ENCODE measurements at places on chromosomes 6 and 20.

DNA sequence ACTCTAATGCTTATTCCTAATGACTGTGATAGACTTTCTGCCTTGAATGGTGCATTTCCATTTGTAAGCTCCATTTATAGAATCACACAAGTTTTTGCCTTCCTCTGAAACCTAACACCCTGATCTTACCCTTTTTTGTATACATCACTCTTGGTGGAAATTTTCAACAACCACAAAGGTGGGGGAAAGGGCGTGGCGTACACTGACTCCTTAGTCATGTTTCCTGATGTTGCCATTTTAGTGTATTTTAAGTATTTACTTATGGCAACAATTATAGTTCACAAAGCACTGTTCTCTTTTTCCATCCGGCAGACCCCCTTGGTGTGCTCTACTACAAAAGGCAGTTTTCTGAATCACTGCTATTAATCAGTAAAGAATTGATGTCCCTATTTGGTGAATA, 92.0 kb downstream of the ATXN1 start:
- DNase-seq, result peak; percentile 22

GRCh38 chr20:19764207-19764606, 6.1 kb downstream of the RIN2 start:
- DNase-seq, result no peak

DNA sequence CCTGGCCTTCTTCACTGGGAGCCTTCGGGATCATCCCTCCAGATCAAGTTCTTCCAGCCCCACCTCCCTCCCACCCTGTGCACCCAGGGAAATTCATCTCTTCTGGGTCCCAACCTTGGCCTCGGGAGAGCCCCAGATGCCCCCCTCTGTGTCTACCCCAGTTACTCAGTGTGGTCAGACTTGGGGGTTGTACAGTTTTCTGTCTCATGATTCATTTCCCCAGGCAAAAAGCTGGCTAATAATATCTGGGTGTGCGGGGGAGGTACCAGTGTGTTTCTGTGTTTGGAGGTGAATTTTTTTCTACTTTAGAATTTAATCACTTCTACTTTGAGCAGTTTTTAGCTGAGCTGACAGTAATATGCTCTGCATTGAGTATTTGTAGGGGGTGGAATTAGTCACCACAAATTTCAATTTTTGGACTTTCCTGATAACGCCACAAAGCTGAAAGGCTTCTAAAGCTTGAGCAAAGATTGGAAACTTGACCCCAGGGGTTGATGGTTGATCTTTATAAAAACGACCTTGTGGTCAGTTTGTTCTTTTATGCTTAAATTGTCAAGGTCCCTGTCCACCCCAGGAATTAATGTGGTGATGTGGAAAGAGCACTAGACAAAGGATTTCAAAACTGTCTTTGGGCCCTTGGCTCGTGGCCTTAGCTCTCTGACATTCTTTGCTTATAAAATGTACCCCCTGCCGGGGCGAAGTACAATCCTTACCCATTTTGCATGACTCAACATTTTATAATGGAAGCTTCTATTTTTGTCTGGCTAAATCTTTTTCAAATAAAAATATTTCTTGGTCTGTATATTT, 284.7 kb upstream of the TAB2 start:
- DNase-seq, result peak; percentile 47

DNA sequence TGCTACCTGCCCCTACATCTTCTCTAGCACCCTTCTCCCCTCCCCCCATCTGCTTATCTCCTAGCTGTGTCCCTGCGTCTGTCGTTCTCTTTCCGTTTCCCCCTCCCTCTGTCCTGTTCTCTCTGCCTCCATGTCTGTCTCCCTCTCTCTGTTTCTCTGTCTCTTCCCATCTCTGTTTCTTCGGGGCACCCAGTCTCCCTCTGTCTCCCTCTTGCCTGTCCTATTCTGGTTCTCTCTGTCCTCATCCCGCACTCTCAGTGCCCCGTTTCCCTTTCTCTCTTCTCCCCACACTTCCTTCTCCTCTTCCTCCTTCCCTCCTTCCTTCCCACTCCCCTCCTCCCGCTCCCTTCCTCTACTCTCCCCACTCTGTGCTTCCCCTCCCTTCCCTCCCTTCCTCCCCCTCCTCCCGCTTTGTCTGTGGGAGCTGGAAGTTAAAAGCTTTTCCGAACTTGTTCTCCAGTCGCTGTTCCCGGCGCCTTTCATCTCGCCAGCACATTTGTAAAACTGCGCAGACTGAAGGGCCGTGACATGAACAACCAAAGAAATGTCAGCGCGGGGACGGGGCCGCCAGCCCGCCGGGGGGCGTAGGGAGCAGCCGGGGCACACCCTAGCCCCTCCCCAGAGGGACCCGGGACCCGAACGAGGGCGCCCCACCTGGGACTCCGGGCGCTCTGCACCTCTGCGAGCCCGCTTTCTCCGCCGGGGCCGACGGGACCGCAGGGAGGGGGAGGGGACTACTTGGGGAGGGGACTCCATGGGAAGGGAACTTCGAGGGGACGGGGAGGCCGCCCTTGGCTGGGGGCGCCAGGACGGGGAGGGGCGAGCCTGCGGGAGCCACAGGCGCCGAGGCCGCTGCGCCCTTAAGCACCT, 4.0 kb upstream of the CDH22 start:
- DNase-seq, result no peak

DNA sequence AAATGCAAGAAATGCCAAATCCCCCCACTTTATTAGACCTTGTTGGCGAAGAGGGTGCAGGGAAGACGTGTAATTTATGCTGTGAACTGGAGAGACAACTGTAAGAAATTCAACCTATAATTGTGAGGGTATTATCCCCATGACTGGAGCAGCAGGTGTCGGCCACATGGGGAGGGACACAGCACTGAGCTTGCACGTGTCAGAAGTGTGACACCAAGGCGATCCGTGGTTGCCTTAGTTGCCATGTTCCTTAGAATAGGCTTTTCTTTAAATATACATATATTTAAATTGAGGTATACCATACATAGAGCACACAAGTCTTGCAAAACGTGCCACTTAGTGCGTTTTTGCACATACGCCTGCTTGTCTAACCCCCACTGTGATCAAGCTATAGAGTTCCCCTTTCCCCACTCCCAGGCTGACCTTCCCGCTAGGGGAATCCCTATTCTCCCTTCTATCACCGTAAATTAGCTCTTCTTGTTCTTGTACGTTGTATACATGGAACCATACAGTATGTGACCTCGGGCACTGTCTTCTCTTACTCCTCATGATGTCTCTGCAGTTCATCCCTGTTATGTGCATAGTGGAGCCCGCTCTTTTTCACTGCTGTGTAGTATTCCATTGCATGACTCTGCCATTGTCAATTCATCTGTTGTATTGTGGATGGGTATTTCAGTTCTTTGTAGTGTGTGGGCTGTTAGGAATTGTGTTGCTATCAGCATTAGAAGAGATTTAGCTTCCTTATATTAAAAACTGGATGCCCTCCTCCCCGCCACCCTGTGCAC, 81.6 kb upstream of the PMEPA1 start:
- DNase-seq, result no peak
